ENCODE measurements at places on chromosomes 5 and 9. TPM values are rescaled to one million over a fixed set of nuclear protein-coding genes. Genes with fewer than 3 reads are reported as not detected.
A peak's percentile ranks its signal among the peaks of the same experiment; 100 is the strongest.

DNA sequence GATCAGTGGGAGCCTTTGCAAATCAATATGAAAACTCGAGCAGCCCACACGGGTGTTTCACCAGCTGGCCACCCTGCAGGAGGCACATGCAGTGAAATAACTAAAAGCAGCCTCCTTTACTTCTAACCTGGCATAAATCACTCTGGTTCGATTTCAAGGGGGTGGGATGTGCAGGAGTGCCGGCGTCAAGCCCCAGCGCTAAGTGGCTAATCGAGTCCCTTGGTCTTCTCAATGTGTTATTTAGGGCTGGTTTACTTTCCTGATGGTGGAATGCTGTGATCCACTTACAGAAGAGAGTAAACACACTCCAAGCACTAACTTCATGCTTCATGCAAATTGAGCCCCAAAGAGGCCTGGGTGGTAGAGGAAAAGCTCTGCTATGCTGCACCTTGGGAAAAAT is 109.4 kb downstream of the TMEM174 start:
- H3K4me1 ChIP-seq = no peaks in the 10 kb centered on the region
- H3K27ac ChIP-seq = no peak overlapping the region
- H3K36me3 ChIP-seq = no peaks in the 10 kb centered on the region
- no peaks in the 10 kb centered on the region for H3K27me3 ChIP-seq
- no peak overlapping the region for H3K4me3 ChIP-seq
- DNase-seq = no peak

DNA sequence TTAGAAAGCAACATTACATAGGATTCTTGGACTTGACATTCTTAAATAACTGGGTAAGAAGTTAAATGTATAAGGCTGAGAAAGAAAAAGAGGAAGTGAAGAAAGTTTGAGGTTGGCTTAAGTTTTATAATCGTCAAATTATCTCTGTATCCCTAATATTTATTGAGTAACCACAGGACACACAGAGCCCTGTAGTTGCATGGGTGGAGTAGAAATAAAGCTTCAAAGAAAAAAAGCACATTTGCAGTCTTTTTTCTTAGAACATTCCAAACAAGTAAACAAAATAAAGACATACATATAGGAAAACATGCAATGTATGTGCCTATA is 137.0 kb downstream of the CCDC192 start:
- no peaks in the 10 kb centered on the region for H3K4me1 ChIP-seq
- no peak overlapping the region for H3K27ac ChIP-seq
- no peak for DNase-seq

DNA sequence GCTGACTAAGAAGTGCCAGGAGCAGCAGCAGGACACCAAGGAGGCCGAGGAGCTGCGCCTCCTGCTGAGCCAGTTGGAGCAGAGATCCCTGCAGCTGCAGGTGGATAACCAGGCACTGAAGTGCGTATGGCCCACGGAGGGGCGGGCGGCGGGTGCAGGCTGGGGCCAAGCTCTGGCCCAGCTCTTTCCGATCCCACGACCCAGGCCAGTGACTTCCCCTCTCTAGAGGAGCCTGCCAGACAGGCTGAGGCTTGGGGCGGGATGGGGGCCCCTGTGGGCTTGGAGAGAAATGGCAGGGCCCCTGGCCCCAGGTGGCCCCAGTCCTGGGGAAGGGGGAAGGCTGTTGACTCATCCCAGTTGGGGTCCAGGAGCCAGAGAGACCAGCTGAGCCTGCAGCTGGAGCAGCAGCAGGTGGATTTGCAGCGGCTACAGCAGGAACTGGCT is 3.6 kb downstream of the PTRH1 start:
- H3K27me3 ChIP-seq = no peaks in the 10 kb centered on the region
- H3K4me3 ChIP-seq = no peak overlapping the region
- no peaks in the 10 kb centered on the region for H3K36me3 ChIP-seq
- DNase-seq = no peak
- H3K4me1 ChIP-seq = peaks cover 11% of the 10 kb centered on the region
- no peak overlapping the region for H3K27ac ChIP-seq

GRCh38 chr5:13708906-13709305 is 235.6 kb downstream of the DNAH5 start:
- DNase-seq = no peak
- H3K4me3 ChIP-seq = no peak overlapping the region
- H3K27me3 ChIP-seq = no peaks in the 10 kb centered on the region
- no peaks in the 10 kb centered on the region for H3K4me1 ChIP-seq

DNA sequence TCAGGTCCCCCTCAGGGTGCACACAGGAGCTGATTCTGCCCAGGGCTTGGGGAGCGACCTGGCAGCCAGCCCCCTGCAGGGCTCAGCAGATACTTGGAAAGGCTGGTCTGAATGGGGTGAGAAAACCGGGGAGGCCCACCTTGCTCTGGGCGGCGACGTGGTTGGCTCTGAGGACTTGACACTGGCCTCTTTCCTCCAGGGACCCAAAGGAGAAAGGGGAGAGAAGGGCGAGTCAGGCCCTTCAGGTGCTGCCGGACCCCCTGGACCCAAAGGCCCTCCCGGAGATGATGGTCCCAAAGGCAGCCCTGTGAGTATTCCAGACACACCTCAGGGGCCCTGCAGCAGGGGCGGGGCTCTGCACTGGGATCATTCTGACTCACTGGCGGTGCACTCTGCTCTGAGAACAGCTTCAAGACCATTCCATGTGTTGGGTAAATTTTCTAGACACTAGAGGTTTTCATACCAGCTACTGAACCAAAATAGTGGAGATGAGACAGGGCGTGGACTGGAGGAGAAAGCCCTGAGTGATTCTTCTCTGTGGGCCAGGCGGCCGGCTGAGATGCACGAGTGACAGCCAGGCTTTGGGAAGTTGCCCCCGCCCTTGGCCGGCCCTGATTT is 65.9 kb upstream of the FCN2 start:
- no peak for DNase-seq
- no peaks in the 10 kb centered on the region for H3K27me3 ChIP-seq
- H3K4me3 ChIP-seq = no peak overlapping the region
- H3K36me3 ChIP-seq = no peaks in the 10 kb centered on the region
- no peak overlapping the region for H3K27ac ChIP-seq

DNA sequence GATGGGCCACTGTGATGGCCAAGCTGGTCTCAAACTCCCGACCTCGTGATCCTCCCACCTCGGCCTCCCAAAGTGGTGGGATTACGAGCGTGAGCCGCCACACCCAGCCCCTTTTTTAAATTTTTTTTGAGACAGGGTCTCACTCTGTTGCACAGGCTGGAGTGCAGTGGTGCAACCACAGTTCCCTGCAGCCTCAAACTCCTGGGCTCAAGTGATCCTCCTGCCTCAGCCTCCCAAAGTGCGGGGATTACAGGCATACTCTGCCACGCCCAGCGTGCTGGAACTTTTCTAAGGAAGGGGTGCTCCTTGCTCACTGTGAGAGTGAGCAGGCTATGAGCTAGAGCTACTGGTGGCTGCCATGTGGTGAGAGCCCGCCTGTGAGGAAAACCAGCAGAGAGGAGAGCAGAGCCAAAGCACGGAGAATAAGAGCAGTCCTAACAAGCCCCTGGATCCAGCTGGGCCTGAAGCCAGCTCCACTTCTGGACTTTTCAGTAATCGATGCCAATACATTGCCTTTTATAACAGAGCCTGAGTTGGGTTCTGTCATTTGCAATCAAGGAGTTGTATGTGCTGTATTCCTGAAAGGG is 75.5 kb upstream of the UNC5A start:
- peak; percentile 18 for DNase-seq
- H3K4me1 ChIP-seq = no peaks in the 10 kb centered on the region
- peaks cover 70% of the 10 kb centered on the region for H3K27me3 ChIP-seq

DNA sequence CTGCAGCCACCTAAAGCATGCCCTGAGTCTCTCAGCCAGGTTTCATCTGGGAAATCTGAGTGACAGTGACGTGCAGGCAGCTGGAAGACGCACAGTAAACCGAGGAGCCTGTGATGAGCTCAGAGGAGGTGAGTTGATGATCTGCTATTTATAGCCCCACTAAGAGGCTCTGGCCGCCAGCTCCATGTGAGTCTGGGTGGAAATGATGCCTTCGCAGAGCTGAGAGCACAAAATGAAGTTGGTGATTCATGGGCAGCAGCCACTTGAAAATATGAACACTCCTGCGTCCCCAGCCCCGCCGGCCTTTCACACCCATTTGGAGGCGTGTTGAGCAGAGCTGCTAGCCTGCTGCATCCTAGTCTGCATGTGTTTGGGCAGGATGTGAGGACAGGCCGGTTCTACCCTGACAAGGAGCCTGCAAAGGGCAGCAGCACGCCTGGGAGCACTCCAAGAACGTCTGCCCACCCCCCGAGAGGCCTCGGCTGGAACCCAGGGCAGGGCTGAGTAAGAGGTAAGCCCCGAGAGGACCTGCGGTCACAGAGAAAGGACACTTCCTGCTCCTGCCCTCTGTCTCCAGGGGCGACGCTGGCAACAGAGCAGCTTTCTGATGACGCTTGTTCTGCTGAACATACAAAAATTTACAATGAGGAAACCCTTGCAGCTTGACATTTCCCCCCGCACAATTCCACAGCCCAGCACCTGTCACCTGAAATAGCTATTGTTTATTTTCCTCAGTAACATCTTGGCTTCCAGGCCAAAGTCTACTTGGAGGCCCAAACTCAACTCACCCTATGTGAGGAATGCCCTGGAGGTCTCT is 25.1 kb upstream of the CDKN2AIPNL start:
- no peaks in the 10 kb centered on the region for H3K27me3 ChIP-seq
- no peaks in the 10 kb centered on the region for H3K36me3 ChIP-seq
- DNase-seq = peak; percentile 90
- H3K27ac ChIP-seq = no peak overlapping the region
- no peak overlapping the region for H3K4me3 ChIP-seq

The SLC27A4 gene
- total RNA-seq = 11.3 TPM

The RANBP3L gene
- not detected for total RNA-seq

The SLCO6A1 gene
- not detected for total RNA-seq

The TRIO gene
- 280 TPM for total RNA-seq

The UBE2QL1 gene
- 0.40 TPM for total RNA-seq

The SLC2A8 gene
- total RNA-seq = 21.6 TPM

The PTPRD gene
- total RNA-seq = 5.4 TPM

The MTX3 gene
- total RNA-seq = 19.8 TPM
